HFFc6 (cell line): ENCODE measurements at places on chromosomes 2 and 18. TPM values are rescaled to one million over a fixed set of nuclear protein-coding genes. Genes with fewer than 3 reads are reported as not detected.

DNA sequence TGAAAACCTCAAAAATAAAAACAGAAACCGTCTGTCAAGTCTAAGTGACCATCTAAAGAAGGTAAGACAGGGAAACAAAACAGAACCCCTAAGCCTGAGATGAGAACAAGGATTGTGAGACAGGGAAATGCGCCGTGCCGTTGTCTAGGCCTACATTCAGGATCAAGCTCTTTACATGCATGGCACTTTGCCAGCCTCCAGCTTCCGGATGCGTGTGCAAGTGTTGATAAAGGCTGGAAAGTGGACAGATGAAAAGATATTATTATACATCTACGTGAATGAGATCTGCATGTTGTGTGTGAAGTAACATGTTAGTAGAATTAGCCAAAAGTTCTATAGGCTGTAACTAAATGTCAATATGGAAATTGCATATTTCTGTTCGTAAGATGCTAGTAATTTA lies 28.6 kb upstream of the TMEM87B start:
- DNase-seq = no peak

DNA sequence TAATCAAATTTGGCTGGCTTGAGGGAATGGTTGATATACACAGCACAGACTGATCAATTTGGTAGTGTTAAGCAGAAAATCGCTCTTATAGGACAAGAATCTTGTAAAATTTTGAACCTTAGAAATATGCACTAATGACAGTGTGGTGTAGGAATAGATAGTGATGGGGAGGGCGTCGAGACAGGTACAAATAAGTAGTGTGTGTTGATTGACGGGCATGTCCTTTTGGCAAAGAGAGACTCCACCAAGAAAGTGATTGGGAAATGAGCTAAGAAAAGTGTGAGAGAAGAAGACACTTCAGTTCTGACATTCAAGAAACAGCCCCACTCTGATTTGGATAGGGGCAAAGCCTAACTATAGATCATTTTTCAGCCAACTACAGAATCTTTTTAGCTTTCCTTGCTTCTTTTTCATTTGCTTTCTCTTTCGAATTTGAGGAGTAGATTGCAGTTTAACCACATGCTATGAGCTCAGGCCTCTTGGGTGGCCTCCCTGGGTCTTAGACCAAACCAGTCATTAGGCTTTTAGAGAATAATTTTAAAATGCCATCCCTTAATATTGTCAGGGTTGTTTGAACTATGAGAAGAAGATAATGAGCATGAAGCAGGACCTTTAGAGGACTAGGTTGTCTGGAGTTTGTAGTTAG lies 127.1 kb downstream of the CERS6 start:
- no peak for DNase-seq

C1D gene
- 18.0 to 21.8 TPM (median 18.5 TPM) in 3 replicates for total RNA-seq

GRCh38 chr2:236934166-236934565 lies 151.5 kb upstream of the COPS8 start:
- DNase-seq = no peak

DNA sequence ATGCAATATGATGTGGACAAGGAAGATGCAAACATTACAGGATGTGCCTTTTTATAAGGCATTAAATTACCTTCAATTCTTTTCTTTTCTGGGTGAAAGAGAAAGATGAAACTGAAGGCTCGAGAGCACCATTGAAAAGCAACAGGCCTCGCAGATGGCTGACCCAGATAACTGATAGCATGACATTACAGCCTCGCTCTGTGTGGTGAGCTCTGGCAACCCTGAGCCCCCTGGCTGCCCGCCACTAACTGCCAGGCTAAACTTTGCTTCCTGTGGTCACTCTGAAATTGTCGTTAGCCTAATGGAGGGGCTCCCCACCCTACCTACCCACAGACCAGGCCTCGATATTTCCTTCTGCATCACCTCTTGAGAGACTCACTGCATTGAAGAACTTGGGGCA lies 516.8 kb upstream of the FANCL start:
- no peak for DNase-seq

- DNase-seq = no peak
These were observed 60.3 kb downstream of the ATIC start for GRCh38 chr2:215371915-215372897.
